AG20443 (cell line): ENCODE measurements at places on chromosomes 1 and 21.
A peak's percentile ranks its signal among the peaks of the same experiment; 100 is the strongest.

GRCh38 chr1:46667782-46668760 lies at the start of gene ATPAF1:
Gene ATPAF1, minus strand, starts transcription at chr1:46668364. Its CDS starts 42 bp downstream, at chr1:46668322.
- peak; percentile 95 for DNase-seq

DNA sequence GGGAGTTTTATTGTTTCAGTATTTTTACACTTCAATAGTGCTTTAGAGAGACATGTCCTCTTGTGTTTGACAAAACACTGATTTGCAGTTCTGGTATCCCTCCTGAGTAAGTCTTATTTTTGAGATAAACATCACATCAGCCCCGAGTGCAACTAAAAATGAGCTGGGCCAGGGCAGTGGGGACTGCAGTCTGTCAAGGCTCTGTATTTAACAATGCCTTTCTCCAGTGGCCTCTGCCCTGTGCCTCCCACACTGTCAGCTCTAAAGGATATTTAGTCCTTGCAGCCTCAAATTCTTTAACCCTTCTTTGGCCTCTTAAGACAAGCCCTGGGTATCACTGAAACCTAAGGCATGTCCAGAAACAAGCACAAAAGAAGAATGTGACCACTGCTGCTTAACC lies 160.6 kb downstream of the ST6GALNAC5 start:
- DNase-seq: no peak

DNA sequence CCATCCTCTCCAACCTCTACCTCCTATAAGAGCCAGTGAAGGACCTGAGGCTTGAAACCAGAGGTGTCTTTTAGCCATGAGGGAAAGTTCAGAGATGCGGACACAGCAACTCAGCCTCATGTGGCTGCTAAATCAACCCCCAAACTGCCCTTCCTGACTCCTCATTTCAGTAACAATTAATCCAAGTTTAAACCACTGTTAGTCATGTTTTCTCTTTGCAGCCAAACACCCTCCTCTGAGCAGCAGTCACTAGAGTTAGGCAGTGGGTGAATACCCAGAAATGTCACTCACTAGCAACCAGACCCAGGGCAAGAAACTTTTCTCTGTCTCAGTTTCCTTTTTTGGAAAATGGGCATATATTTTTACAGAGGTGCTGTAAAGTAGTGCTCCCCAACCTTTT lies 71.2 kb downstream of the KCNJ15 start:
- peak; percentile 45 for DNase-seq

DNA sequence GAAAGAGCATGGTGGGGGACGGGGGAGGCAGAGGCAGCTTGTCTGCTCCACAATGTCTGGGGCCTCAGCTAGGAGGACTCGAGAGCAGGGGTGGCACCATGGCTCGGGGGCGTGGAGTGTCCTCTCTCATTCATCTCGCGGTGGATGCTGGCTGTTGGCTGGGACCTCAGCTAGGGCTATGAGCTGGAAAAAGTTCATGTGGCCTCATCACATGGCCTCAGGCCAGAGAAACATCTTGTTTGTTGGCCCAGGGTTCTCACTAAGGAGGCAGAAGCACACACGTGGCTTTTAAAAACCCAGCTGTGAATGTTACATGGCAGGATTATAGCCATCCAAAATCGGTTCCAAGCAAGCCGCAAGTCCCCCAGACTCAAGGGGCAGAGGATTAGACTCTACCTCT lies 6.2 kb upstream of the CENPS start:
- DNase-seq: peak; percentile 72

- no peak for DNase-seq
Measured at GRCh38 chr1:92085727-92086126, 5.6 kb downstream of the BTBD8 start.

DNA sequence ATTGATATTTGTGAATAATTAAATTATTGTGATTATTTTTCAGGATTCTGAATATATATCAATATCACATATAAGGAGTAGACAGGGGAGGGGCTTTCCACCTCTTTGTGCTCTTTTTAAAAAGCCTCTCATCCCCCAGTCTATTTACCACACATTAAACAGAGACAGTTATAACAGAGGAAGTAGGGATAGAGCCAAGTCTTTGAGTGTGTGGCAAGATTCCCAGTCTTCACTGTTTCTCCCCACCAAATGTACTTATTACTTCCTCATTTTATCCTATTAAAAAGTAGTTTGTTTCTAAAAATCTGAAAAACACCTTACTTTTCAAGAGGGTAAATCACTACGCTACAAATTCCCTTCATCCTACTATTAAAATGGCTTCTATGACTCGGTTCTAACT lies 46.7 kb downstream of the EPS15 start:
- no peak for DNase-seq

GRCh38 chr1:53131590-53131938 lies 10.9 kb downstream of the SLC1A7 start:
- DNase-seq: no peak

- DNase-seq: no peak
Measured at GRCh38 chr1:176896216-176896615, 268.3 kb downstream of the ASTN1 start.

GRCh38 chr1:159931101-159931794 lies 5.9 kb upstream of the TAGLN2 start:
- DNase-seq: no peak

DNA sequence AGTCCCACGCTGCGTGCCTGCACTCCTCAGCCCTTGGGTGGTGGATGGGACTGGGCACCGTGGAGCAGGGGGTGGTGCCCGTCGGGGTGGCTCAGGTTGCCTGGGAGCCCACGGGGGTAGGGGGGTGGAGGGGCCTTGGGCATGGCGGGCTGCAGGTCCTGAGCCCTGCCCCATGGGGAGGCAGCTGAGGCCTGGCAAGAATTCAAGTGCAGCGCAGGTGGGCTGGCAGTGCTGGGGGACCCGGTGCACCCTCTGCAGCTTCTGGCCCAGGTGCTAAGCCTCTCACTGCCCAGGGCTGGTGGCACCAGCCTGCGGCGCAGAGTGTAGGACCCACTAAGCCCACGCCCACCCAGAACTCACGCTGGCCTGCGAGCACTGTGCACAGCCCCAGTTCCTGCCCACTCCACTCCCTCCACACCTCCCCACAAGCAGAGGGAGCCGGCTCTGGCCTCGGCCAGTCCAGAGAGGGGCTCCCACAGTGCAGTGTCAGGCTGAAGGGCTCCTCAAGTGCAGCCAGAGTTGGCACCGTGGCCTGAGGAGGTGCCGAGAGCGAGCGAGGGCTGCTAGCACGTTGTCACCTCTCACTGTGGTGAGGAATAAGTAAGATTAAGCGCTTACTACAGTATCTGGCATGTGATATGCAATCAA lies 12.8 kb downstream of the TNNI3K start:
- no peak for DNase-seq

GRCh38 chr21:27764056-27764455 lies 797.2 kb upstream of the ADAMTS5 start:
- no peak for DNase-seq

DNA sequence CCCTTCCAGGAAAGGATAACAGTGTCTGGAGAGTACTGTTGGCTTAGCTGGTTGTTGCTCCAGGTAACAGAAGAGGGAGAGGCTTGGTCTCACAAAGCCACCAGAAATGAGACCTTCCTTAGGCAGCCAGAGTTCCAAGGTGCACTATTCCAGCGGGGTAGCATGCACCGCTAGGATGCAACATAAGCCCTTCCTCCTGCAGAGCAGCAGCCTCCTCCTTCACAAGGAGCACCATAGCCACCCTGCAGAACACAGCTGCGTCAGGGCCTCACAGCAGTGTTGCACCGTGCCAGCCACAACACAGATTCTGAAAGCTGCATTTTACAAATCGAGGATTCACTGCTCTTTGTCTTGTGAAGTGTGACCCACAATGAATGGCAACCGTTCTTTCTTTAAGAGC lies 142.0 kb downstream of the CLIC6 start:
- no peak for DNase-seq

DNA sequence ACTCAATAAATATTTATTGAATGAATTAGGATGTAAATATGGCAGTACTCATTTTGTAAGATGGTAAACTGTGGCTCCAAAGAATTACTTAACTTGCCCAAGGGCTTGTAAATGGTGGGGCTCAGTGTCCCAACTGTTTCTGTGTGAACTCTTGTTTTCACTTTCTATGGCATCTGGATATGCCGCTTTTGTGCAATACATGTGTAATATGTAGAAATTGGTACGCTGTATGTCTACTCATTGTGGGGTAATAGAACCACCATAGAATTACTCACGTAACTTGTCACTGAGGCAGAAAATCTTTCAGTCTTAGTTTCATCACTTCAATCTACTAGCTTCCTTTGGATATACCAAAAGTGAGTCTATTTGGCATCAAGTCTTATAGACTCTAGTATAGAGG lies 977 bp downstream of the PRPF3 start:
- no peak for DNase-seq

- DNase-seq: no peak
Measured at GRCh38 chr1:212158912-212159796, 123.6 kb downstream of the DTL start.

DNA sequence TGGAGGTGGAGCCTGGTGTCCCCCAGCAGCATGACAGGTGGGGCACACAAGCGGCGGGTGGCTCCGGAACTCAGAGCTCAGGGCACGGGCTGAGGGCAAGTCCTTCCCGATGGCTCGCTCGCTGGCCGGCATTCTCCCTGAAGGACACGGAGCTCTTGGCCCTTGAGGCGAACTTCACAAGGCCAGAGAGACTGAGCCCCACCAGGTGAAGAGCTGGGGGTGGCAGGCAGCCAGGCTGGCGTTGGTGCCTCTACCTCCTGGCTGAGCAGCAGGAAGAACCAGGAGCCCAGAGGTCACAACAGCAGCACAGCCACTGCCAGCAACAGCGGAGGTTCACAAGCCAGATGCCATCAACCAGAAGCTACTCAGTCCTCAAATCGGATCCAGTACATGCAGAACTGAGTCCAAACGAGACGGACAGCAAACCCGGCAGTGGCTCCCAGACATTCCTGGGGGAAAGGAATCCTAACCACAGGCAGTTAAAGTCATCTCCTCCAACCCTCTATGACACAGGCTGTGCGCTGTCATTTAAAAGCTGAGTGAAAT lies 54.1 kb downstream of the NPHP4 start:
- peak; percentile 92 for DNase-seq

DNA sequence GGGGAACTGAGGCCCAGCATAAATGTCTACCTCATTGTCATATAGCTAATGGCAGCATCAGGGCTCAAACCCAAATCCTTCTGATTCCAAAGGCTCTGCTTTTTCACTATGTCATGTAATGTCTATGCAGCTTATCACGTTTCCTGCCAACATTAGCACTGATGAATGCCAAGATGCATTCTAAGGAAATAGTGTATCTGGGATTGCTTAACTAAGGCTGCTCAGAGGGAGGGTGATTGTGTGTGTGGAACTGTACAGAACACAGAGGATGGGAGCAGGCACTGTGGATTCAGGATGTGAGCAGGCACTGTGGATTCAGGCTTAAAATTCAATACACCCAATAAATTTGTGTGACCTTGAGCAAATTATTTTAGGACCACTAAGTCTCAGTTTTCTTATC lies 456.4 kb upstream of the DEPDC1 start:
- no peak for DNase-seq

GRCh38 chr21:33856893-33857527 lies 58.6 kb downstream of the ATP5PO start:
- no peak for DNase-seq

GRCh38 chr1:19009882-19010321 lies 53.4 kb upstream of the IFFO2 start:
- DNase-seq: peak; percentile 87

- peak; percentile 43 for DNase-seq
Measured at GRCh38 chr1:235101558-235102258, 26.9 kb downstream of the TOMM20 start.

DNA sequence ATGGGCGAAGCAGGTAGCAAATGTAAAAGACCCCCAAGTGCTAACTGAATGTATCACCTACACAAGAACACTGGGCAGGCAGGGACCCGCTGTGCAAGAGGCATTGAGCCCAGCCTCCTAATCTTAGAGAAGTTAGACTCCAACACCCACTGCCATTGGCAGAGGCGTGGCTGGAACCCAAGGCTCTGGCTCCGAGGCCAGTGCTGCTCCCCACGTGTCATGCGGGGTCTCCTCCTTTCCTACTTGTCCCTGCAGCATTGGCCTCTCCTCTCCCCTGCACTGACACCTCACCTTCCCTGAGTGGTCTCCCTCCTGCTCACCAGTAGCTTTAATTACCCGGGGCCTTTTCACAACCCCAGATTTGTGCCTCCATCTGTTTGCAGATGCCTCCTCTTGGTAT lies 107.0 kb downstream of the GALNT2 start:
- no peak for DNase-seq

GRCh38 chr1:87239997-87240605 lies 88.6 kb upstream of the LMO4 start:
- DNase-seq: no peak

- no peak for DNase-seq
Measured at GRCh38 chr1:54767526-54767925, 3.2 kb upstream of the PARS2 start.

DNA sequence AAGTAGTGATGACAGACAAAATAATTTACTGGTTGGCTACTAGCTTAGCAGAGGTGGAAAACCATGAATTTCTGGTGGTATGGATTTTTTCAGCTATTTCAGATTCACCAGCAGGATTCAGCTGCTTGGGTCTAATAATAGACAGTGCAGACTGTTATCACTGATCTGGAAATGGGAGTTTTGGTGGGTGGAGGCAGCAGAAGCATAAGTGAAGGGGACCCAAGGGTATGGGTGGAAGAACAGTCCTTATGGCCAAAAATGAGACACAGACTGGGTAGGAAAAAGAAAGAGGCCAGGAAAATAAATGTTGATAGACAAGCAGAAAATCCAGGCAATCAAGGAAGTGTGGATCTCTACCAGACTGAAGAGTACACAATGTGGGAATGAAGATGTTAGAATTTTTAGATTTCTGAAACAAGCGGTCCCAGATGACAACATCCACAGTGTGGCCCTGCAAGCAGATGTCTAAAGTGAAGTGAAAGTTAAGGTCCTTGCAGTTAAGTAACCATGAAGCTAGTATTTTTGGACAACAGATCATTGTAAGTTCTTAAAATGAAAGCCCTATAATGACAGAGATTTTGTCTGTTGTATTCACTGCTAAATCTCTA lies 24.7 kb downstream of the LYST start:
- no peak for DNase-seq

GRCh38 chr1:207941665-207942064 lies 30.7 kb upstream of the CD34 start:
- DNase-seq: peak; percentile 75

DNA sequence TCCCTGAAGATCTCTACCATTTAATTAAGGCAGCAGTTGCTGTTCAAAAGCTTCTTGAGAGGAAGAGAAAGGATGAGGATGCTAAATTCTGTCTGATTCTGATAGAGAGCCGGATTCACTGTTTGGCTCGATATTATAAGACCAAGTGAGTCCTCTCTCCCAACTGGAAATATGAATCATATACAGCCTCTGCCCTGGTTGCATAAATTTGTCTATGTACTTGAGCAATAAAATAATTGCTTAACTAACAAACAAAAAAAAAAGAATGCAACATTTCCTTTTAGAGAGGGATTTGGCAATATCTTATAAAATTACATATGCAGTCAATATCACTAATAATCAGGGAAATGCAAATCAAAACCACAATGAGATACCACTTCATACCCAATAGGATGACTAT lies 26.8 kb downstream of the ALDH9A1 start:
- no peak for DNase-seq

- DNase-seq: no peak
Measured at GRCh38 chr1:80249699-80250098, 1243.2 kb upstream of the ADGRL4 start.

- DNase-seq: no peak
Measured at GRCh38 chr21:44445145-44445812, 10.0 kb upstream of the LRRC3 start.
